ENCODE measurements at places on chromosomes 16 and 17.

DNA sequence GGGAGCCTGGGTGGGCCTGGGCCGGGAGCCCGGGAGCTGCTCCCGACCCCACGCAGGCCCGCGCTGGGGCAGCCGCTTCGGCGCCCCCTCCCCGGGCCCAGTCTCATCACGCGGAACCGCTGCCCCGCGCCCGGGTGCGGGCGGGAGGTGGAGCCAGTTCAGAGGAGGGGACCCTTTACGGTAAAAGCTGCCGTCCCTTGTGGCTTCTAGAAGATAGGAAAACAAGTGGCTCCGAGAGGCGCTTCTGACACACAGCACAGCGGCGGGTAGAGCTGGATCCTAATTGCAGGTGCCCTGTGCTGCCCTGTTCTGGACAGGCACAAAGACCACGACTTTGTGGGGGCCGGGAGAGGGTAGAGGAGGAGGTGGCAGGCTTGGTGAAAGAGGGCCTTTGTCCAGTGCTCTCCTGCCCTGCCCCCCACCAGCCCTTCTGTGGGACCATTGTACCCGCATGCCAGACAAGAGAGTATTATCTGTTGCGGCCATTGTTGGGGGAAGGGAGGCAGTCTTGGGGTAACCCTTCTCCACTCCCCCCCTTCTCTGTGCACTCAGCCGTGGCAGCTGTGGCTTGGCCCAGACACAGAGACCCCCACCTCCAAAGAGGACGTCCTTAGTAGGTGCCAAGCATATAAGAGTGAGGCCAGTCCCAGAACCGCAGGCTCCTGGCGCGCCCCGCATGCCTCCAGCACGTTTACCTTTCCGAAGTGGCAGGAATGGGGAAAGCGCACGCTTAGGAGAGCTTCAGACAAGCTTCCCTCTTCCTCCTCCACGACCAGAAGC lies 736 bp downstream of the CNP start:
- no peak for DNase-seq

DNA sequence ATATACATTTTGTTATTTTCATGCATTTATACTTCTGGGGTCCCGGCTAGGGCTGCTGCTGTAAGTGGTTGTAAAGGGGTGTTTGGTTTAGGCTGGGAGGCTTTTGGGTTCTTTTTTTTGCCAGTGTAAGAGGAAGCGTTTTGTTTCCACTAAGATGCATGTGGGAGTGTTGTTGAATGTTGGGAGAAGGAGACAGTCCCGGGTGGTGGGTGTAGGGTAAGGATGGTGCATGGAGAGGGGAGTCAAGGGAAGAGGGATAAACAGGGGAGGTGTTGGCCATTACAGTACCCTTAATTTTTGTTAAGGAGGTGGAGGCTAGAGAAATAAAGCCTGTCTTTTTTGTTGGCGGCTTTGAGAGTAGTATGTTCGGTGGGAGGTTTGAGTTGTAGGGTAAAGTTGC lies 8.4 kb upstream of the ZNF747 start:
- DNase-seq, result no peak

GRCh38 chr17:60436676-60437075 lies 14.4 kb downstream of the CHCT1 start:
- DNase-seq, result no peak

DNA sequence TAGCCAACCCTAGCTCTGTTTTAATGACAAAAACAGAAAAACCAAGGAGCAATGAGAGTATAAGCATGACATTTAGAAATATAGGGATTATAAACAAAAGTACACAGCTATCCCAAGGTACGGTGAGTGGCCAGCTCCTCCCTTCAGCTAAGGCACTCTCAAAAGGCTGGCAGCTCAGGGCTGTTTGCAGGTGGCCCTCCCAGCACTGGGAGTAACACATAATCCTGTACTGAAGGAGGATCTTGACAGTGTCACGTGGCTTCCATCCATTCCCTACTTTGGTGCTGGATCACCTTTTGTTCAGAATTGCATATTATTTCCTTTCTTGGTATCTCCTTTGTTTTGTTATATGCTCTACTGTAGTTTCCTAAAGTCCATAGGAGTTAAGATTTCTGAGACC lies 500.8 kb downstream of the KCNJ18 start:
- no peak for DNase-seq
